ENCODE measurements at places on chromosomes 1 and 21. TPM values are rescaled to one million over a fixed set of nuclear protein-coding genes. Genes with fewer than 3 reads are reported as not detected.
A peak's percentile ranks its signal among the peaks of the same experiment; 100 is the strongest.

The LCE3E gene
- not detected for total RNA-seq

- no peak for DNase-seq
These were observed 65.6 kb downstream of the HHAT start for GRCh38 chr1:210394281-210394821.

DNA sequence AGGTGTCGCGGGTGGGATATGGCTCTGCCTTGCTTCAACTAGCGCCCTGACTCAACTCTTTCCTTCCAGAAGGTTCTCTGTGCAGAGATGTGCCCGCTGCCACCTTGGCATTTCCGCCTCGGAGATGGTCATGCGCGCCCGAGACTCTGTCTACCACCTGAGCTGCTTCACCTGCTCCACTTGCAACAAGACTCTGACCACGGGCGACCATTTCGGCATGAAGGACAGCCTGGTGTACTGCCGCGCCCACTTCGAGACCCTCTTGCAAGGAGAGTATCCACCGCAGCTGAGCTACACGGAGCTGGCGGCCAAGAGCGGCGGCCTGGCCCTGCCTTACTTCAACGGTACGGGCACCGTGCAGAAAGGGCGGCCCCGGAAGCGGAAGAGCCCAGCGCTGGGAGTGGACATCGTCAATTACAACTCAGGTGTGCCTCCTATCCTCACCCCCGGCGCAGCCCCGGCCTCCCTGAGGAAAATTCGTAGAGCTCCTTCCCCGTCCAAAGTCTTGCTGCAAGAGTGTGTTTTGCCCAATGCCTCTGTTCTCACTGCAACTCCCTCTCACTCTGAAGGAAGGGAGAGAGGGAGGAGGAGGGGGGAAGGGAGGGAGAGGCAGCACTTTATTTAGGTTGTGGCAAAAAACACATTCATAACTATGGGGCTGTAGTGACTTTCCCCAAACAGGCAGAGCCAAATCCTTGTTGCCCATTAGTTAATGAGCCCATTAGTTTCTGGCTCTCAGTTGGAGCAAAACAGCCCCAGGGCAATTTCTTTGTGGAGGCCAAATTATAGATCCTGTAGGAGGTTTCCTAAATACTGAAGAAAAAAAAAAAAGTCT is 4.3 kb downstream of the LHX9 start:
- no peak for DNase-seq

DNA sequence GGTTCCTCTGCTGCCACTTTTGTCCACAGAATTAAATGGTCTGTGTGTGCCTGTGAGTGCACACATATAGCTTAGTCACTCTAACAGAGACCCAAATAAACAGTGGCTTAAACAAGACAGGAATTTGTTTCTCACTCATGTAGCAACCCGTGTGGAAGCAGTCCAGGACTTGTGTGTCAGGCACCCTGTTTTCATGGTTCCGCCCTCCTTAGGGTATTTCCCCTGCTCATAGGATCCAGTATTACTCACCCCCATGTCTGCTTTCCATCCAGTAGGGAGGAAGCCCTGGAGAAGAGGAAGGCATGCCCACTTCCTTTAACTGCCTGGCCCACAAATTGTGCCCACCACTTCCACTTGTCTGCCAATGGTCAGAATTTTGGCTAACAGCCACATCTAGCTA is 41.3 kb upstream of the TACSTD2 start:
- peak; percentile 100 for DNase-seq

The DSCAM gene
- 0.53 TPM for total RNA-seq

- peak; percentile 31 for DNase-seq
These were observed 513 bp downstream of the GTF2B start for GRCh38 chr1:88890791-88891317.

- peak; percentile 94 for DNase-seq
These were observed 25.6 kb downstream of the AGMAT start for GRCh38 chr1:15559189-15559810.
